Central memory CD4-positive, alpha-beta T cell (primary cell): ENCODE measurements at places on chromosomes 16 and 17.

DNA sequence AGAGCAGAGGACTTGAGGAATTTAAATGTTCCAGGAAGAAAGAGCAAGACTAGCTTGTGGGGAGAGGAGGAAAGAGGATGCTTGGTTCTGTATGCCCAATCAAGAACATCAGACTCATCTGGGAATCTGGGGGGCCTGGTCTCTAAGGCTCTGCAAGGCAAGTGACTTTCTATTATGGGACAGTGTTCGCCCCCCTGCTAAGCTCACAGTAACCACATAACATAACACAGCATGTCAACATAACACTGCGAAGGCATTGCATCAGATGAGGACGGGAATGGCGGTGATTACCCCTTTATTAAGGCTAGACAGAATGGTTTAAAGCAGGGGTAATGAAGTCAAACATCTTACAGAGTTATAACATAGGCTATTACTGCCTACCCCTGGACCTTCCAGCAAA, 176.6 kb upstream of the IRX6 start:
- DNase-seq = no peak

DNA sequence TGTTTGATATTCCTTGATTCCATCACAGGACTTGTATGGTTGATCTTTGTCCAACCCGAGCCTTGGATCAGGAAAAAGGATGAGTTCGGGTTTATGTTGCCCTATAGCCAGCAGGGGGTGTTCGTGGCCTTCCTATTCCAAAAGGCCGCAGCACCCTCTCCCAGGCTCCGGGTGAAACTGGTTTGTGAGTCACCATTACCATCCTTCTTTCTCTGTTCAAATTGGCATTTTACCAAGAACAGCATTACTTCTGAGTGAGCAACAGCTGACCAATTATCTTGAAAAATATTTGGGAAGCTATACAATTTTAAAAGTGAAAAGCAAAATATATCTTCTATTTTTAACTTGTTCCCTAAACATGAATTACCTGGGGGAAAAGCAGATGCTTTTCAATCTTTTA, 24.3 kb upstream of the KRT20 start:
- DNase-seq = peak; percentile 58

DNA sequence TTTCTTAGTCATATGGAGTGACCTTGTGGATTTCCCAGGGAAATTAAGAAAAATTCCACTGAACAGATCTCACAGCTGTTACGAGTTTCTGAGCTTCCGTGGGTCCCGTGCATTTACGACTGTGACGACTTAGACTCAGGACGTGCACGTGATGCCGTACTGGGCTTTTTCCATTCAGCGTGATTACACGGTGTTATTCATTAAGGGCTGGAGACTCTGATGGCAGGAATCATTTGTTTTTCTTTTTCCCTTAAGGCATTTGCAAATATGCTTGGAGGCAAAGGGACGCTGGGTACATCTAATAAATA, 57.2 kb downstream of the TBC1D16 start:
- DNase-seq = no peak

DNA sequence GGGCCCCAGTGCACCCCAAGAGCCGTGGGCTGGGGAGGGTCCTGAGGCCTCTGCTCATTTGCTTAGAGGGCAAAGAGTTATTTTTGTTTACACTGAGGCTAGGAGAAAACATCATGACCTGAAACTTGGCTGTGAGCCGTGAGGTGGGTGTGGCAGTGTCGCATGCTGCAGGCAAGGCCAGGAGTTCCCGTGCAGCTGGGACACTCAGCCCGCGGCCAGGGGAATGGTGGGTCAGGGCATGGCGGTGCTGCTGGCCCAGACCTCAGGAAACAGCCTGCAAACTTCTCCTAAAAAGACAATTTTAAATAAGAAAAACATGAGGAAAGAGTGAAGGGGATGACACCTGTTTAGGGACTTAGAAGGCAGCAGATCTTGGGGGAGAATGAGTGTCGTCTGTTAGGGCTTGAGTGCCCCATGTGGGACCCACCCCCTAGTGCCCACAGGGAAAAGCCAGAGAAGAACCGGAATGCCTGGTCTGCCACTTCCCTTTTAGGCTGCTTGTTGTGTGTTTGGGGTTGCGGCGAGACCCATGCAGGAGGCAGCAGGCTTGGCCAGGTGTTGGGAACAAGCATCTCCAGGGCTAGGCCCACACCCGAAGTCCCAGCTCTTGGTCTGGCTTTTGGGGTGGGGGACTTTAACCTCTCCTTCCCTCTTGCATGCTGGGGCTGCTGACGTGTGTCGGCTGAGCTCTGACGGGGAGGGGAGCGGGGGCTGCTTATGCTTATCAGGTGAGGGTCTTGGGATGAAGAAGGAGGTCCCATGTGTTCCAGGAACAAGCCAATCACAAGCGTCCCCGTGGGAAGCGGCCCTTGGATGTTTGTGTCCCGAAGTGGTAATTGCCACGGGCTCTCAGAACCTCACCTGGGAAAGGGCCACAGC, 80.9 kb upstream of the GNG13 start:
- no peak for DNase-seq

DNA sequence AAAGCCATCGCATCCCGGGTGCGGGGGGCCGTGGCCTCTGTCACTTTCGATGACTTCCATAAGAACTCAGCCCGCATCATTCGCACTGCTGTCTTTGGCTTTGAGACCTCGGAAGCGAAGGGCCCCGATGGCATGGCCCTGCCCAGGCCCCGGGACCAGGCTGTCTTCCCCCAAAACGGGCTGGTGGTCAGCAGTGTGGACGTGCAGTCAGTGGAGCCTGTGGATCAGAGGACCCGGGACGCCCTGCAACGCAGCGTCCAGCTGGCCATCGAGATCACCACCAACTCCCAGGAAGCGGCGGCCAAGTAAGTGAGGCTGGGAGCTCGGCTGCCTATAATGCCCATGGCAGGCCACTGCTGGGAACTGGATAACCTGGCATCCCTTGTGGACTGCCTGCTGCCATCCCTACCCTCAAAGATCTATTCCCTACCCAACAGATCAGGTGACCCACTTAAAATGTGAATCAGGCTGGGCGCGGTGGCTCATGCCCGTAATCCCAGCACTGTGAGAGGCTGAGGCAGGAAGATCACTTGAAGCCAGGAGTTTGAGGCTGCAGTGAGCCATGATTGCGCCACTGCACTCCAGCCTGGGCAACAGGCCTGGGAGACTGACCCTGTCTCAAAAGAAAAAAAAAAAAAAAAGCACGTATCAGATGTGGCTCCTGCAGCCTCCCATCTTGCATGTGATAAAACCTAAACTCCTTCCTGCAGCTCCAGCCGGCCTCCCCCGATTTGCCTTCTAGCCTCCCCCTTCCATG, 18.3 kb downstream of the CDIPT start:
- no peak for DNase-seq

DNA sequence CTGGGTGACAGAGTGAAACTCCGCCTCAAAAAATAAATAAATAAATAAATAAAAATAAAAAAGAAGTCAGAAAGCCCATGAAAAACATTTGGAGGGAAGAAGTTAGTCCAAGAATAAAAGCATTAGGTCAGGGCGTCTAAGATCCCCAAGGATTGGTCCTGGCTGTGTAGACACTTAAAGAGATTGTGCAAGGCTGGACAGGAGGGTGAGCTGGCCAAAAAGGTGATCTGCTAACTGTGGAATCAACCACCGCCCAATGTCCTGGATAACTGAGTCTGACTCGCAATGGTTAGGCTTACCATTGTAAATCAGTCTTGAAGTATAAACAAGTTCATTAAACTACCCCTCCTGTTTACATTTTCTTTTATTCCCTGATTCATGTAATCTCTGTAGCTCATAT, 8.8 kb upstream of the ABCA8 start:
- no peak for DNase-seq

- peak; percentile 75 for DNase-seq
Observed at GRCh38 chr17:17313350-17313991, 10.3 kb downstream of the NT5M start.

DNA sequence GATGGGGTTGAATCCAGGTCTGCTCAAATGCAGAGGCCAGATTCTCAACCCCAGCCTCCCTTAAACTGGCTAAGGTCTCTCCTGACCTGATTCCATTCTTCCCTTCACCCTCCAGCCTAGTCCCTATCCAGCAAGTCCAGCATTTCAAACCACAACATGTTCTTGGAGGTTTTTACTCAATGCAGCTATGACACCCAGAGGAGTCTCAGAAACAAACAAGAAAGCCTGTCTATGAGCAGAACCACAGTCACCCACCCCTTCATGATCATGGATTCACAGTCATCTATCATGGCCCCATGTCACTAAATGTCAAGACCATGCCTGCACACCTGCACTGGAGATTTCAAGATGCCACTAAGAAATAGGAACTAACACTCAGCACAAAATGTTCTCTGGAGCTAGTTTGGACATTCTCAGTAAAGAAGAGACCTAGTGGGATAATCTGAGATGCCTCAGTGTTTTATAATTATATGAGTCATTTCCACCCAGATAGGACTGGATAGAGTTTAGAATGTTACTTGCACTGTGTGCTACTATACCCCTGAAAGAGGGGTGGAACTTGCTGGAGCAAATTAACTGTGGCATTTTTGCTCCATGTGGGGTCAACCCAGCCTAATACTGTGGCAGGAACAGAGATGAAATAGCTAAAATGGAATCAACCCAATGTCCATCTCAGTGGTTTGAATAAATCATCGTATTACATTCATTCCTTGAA, 9.5 kb upstream of the METTL22 start:
- no peak for DNase-seq

DNA sequence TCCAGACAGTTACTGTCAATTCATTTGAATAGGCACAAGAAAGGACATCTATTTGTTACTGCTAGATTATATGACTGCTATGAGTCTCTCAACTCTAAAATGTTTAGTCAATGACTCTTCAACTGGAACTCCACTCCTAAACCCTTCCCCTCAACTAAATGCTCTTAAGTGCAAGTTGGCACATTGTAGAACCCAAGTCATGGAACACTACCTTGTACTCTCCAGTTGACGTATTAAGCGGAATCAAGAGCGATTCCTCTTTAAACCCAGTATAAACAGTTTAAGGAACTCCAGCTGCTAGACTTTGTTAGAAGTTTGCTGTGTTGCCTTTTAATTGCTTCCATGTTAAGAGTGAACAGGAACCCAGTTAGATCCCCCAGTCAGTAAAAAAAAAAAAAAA, 44.6 kb downstream of the STH start:
- DNase-seq = no peak

GRCh38 chr17:79531191-79532095, 79.4 kb downstream of the RBFOX3 start:
- no peak for DNase-seq

- DNase-seq = no peak
Observed at GRCh38 chr16:16064874-16065384, 115.5 kb downstream of the ABCC1 start.

GRCh38 chr17:83099086-83099555, 19.7 kb downstream of the METRNL start:
- DNase-seq = no peak

DNA sequence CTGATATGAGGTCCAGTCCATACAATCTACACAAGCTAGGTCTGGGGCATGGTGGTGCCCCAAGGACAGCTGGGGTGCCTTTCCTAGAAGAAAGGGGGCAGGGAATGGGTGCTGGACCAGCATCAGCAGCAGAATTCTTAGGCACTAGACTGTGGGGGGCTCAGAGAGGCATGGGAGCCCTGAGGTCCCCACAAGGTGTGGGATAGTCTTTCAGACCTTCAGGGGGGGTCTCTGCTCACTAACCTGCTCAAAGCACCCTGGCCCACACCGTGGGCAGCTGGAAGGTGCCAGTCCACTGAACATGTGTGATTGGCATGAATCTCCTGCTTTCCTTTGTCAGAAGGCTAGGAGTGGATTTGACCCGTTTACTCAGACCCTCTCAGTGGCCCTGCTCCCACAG, 26.1 kb upstream of the C16orf78 start:
- no peak for DNase-seq

DNA sequence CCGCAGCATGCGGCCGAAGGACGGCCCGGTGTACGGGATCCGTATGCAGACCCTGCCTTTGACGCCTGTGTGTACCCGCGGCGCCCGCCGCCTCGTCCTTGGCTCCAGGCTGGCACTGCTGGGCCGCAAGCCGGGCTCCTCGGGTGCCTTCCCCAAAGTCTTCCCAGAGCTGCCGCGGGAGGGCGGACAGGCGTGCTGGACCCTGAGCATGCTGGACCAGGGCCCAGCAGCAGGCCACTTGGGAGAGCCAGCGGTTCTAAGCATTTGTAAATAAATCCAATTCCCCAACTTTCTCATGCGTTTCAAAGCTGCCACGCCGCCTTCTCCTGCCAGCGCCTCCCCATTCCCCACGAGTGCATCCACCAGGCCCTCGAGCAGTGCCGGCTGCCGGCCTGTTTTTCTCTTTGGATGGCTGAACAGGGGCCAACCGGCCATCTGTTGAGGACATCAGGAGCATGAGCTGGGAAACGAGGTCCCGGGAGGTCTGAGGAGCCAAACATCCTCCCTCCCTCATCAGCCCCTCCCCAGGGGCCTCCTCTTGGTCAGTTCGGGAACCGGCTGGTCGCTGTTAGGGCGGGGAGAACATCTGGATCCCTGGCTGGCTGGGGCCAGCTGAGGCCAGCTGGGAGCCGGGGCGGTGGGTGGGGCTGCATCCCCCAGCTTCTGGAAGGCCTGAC, 20.5 kb upstream of the PABPN1L start:
- DNase-seq = no peak

DNA sequence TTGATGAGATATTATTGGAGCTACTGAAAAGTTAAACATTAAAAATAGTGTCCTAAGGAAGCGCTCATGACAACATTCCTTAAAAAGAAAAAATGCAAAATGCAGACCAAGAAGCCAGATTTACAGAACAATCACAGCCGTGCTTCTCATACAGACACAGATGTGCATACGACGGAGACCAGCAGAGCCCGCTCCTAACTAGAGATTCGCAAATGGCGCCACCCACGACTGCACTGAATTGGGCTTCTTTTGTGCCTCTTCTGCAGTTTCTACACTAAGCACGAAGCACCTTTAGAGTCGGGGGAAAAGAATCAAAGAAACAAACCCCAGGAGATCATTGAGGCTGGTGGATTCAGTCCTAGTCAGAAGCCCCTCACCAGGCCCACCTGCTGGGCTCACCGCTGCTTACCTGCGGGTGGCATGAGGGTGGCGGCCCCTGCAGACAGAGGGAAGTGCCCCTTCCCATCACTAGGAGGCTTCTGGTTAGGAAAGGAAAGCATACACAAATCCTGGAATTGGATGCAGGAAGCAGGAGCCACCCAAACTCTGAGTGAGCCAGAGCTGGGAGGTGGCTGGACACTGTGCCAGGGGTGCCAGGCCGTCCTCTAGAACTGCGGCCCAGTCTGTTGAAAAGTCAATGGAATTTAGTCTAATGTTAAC, 64.9 kb upstream of the CHMP6 start:
- no peak for DNase-seq

GRCh38 chr16:2198283-2198682, 1.9 kb upstream of the CASKIN1 start:
- DNase-seq = no peak

GRCh38 chr16:5852151-5852550, 754.6 kb upstream of the EEF2KMT start:
- DNase-seq = no peak
